Stimulated activated CD4-positive, alpha-beta T cell treated with anti-CD3 and anti-CD28 coated beads, Interleukin-2, amount 100 ng/mL, for 4 hours (primary cell): ENCODE measurements at places on chromosomes 2 and 18.

- no peak for DNase-seq
Observed at GRCh38 chr2:65345631-65346030, 86.8 kb downstream of the SPRED2 start.

DNA sequence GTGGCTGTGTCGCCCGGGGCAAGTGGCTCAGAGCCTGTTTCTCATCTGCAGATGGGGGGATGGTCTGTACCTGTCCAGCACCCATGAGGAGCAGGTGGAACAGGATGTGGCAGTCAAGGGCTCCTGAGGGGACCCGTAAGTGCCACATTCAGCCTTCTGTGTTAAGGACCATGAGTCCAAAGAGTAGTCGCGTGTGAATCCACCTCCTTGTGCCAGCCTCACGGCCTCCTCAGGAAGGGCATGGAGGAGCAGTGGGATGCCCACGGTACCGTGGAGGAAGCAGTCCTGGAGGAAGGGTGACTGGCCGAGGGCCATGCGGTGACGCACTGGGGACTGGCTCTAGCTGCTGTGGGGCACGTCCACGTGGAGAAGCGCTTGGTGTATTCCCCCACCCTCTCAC, 61.1 kb downstream of the ODC1 start:
- no peak for DNase-seq

DNA sequence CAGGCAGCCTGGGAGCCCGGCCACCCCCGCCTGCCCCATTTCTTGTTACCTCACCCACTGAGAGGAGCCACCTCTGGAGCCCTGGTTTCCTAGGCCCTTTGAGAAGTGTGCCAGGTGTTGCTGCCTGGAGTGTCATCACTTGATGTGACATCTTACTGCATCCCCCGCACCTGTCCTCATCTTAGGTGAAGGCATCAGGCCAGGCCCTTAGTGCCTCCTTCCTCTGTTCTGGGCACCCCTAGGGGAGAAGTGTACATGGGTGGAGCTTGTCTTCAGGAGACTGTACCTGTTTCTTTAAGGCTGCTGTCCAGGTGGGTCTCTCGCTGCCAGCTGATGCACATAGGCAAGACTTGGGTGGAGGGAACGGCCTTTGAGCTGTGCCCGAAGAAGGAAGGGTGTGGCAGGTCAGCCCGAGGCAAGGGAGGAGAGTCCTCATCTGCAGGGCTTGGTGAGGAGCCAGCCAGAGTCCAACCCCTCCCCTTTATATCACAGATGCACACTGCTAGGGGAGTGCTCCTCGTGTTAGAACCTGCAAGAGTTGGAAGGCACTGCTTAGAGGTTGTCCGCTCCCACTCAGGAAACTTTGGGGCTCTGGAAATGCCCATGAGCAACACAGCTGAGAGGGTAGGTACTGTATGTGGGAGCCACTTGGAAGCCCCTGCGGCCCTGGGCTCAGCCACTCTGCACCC, 45.9 kb downstream of the NCK2 start:
- no peak for DNase-seq

- DNase-seq: no peak
Observed at GRCh38 chr2:3216841-3217495, 160.7 kb downstream of the EIPR1 start.

- no peak for DNase-seq
Observed at GRCh38 chr2:181467966-181468707, 11.0 kb downstream of the ITGA4 start.

GRCh38 chr2:17643031-17643615, 102.6 kb downstream of the VSNL1 start:
- no peak for DNase-seq

- no peak for DNase-seq
Observed at GRCh38 chr18:55732227-55733106, 144.5 kb upstream of the TCF4 start.

DNA sequence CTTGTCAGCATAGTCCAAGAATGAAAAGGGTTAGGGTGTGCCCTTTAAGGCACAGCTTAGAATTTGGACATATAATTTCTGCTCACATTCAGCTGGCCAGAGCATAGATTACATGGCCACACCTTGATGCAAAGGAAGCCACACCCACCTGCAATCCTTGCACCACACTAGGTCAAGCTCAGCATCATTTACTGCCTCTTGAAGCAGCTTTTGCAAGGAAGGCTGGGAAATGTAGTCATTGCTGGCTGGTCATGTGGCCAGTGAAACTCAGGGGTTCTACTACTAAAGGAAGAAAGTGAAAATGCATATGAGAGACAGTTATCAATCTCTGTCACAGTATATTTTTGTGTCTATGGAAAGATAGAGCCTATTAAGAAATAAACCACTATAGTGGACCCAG, 159.3 kb downstream of the GFPT1 start:
- no peak for DNase-seq

DNA sequence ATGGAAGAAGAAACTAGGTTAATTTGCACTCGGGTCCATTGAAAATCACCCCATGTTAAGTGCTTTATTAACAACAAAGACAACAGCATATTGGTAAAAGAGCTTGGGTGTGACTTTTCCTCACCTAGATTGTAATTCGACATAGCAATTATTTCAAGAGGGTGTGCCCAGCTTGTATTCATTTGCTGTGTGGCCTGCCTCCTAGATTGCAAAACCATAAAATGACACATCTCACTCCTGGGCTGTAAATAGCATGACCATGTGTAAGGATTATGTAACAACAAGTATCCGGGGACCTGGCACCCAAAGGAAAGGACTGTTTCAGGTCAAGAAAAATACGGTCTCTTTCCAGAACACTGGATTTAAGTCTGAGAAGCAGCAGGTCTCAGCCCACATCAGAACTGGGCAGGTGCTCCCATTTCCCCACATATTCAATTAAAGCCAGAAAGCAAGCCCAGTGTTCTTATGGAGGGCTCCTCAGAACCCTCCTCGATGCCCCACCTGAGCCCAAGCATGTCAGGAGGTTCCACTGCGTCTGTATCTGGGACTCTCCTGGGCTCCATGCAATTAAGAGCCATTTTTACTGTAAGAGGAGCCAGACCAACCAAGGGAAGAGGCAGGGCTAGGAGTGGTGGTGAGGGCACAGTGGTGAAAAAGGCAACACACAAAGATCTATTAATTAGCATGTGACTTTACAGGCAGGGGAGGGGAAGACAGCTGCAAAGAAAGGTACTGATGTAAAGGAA, 39.2 kb downstream of the MREG start:
- DNase-seq: no peak

DNA sequence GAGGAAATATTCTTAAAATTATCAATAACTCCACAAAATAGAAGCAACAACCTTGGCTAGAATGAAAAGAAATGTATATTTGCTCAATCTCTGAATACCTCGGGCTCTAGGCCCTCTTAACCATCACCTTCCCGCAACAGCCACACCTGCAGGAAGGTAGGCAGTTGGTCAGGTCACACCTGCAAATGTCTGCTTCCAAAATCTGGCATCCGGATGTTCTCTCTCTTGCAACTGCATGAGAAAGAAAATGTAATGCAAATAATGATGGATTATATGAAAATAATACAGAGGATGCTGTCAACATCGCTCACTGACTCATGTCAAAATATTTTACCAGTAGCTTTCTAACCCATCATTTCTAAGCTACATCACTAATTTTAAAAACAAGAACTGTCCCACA, 148.3 kb downstream of the SATB2 start:
- DNase-seq: no peak

DNA sequence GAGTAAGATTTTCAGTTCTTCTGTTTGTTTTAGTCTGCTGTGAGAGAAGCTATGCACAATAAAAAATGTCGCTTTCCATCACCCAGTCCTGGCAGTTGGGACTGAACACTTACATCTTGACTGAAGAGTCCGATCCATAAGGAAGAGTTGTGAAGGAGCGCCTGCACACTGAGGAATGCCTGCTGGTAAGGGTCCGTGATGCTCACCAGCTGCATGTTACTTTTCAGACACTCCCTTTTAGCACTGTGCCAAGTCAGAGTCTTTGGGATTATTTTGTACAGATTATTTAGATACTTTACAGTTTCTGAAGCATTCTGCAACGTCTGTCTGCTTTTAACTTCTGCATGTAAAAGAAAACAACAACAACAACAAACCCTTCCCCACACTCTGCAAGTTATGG, 42.6 kb upstream of the CD302 start:
- DNase-seq: no peak

DNA sequence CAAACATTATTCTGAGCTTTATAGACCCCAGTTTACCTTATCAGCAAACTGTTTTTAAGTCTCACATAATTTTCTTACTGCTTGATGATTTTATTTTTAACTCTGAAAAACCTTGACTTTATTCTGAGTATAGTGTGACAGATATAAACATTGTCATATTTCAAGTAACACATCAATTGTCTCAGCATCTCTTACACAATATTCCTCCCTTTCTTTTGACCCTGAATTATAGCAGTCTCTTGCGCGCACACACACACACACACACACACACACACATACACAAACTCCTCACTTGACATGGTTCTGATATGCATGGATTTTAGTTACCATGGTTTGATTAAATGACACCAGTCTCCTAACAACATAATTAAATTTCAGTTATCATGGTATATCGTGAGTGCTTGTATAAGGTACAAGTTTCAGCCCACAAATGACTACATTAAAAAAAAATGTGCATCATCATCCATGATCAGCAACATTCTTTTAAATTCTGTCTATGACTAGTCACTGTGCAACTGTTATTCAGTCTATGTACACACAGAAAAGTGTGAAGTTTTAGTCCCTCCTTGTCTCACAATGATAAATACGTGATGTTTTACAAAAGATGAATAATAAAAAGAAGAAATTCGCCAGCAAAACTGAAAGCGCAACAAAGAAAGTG, 39.5 kb upstream of the TACR1 start:
- DNase-seq: no peak

DNA sequence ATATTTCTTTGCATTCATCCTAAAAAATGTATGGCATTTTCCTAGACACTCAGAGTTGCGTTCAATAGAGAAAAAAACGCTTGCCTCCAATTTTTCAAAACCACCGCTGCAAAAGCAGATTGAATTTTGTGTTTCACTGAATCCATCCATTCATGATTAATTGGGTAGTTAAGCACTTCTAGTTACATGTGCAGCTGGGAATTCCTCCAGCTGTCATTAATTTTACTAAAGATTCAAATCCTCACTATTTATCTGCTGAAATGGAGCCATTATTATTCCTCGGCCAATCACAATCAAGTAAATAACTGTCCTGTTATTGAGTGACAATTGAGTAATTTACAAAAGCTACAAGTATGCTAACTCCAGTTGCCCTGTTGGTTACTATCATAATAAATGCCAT, 75.8 kb upstream of the ARL5A start:
- no peak for DNase-seq

GRCh38 chr18:7676253-7676873, 109.2 kb downstream of the PTPRM start:
- no peak for DNase-seq

- DNase-seq: no peak
Observed at GRCh38 chr18:7325126-7325430, 94.2 kb downstream of the LRRC30 start.

DNA sequence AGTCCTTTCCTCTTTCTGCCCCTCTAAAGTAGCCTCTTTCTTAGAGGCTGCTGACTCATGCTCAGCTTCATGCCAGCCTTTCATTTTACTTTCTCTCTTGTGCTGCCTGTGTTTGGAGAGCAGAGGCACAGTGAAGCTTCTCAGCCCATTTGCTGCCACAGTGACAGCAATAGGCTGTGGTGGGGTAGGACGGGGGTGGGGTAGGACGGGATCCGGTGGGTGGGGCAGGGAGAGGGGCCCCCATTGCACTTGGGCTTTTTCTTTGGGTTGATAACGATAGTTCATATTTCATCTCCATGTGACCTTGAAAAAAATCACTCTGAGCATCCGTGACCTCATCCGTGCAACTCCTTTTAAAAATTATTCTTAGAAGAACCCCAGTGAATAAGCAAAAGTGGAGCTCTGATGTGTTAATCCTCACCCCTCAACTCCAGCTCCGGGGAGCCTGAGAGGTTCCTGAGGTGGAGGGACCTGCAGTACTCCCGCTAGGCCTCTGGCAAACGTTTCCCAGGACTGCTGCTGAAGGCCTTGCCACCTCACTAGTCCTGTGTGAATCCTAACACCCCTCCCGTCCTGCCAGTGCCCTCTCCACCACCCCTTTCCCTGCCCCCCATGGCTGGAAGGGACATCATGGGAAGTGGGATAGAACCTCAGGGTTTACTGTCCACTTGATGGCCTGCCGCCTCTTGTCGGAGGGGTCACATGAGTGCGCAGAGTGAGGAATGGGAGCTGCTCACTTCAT, 70.8 kb downstream of the INPP4A start:
- no peak for DNase-seq

DNA sequence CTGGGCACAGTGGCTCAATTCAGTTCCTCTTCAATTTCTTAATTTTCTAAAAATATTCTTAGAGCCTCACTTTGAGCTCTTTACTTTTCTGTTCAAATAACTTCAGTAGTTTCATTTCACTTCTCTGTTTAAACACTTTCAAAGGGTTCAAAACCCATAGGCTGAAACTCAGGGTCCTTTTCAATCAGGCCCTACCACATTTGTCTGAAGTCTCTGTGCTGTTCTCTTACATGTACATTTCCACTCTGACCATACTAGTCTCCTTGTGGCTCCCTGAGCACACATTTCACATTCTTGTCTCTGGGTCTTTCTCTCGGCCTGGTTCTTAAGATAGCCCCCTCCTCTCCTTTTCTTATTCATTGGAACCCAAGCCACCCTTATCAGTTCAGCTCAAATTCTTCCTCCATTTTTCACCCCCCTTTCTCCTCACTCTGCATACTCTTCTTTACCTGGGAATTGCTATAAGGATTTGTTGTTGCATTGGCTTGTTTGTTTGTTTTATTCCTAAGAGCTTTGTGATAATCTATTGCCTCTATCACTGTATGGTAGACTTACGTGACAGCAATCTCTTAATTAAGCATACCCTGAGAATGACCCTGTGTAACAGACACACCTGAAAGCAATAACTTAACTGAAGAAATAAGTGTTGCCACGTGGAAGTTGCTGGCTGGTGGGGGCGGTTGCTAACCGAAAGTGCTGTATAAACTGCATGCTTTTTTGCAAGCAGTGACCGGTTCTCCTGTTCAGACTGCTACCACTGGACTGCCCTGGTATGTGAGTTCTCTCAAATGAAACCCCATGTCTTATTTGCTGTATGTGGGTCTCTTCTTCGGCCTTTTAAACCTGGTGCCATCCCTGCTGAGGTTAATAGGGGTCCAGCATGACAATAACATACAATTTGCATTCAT, 27.7 kb upstream of the ACADL start:
- no peak for DNase-seq

DNA sequence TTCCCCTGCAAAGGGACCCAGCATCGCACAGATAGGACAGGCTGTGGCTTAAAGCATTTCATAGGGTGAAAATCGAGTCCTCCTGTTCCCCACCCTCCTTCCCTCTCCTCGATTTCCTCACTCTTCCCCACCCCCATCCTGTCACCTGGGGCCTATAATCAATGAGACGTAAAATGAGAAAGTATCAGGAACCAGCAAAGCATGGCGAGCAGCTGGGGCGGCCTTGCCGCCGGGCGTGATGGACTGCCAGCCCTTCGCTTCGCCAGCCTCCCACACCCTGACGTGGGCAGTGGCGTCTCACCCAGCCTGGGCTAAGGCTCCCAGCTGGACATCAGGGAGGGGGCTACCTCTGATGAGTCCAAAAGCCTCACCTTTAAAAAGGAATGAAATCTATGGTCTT, 11.1 kb downstream of the SLC30A3 start:
- no peak for DNase-seq

GRCh38 chr2:64952511-64953482, 36.4 kb upstream of the SLC1A4 start:
- DNase-seq: no peak

GRCh38 chr2:8572712-8573233, 109.1 kb upstream of the ID2 start:
- no peak for DNase-seq
